ENCODE measurements at places on chromosomes 2 and 18.

DNA sequence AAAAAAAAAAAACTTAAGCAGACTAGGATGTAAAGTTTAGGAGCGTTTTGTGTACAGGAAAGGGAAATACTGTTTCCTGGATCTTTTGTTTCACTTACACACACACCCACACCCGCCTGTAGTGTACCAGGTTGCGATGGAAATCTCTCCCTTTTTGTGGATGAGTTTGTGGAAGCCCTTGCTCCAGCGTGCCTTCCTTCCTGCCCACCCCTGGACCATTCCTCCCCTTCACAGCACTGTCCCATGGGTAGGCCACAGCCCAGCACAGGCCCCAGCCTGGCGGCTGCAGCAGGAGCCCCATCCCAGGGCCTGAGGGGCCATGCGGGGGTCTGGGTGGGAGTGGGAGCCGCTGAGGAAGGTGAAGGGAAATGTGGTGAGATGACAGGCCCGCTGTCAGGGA, 15.1 kb downstream of the MALL start:
- no peak for DNase-seq

GRCh38 chr18:28365411-28365831, 188.5 kb upstream of the CDH2 start:
- DNase-seq, result no peak

GRCh38 chr2:80896576-80896975, 592.0 kb upstream of the LRRTM1 start:
- no peak for DNase-seq

GRCh38 chr2:159903443-159904126, 105.6 kb upstream of the CD302 start:
- peak; percentile 34 for DNase-seq

DNA sequence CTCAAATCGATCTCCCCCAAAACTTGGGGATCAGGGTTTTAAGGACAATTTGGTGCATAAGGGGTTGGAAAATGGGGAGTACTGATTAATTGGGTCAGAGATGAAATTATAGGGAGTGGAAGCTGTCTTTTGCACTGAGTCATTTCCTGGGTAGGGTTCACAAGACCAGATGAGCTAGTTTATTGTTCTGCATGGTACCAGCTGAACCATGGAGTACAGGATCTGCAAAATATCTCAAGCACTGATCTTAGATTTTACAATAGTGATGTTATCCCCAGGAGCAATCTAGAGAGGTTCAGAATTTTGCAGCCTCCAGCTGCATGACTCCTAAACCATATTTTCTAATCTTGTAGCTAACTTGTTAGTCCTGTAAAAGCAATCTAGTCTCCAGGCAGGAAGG, 73.1 kb downstream of the CPO start:
- DNase-seq, result no peak

DNA sequence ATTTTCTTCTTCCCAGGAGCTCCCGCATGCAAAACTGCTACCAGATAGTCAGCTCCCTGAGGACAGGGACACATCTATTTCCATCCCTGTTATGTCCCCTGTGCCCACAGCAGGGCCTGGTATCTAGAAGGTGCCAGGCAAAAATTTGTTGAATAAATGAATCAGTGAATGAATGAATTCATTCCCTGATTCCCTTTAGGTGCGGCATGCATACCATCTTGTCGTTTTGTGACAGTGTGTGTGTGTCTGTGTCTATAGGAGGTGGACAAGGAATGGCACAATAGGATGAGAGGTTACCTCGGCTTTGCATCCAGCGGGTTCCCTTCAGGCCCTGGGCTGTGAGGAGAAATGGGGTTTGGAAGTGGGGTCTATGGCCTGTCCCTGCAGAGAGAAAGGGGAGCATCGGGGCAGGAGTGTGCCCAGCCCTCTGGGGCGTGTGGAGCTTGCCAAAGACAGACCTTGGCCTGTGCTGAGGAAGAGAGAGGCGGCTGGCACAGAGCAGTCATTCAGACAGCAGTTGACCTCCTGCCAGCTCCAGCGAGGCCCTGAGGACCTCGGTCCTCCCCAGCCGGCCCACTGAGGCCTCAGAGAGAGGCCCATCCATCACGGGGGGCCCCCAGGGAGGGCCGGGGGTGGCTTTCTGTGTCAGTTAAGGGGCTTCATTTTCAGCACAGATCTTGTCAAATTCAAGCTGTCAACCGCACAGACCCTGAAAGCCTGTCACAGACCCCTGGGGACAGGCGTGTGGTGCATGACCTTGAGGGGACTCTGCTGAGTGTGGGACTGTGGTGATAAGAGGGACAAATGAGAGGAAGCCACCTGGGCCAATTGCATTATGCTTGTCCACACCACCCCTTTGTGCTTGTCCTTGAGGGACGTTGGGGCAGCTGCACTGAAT, 125.9 kb upstream of the CXCR4 start:
- DNase-seq, result no peak
